Activated CD8-positive, alpha-beta memory T cell treated with anti-CD3 and anti-CD28 coated beads for 1 hour (primary cell): ENCODE measurements at places on chromosomes 6 and 20.

GRCh38 chr6:142918339-142919042 lies 26.5 kb downstream of the HIVEP2 start:
- DNase-seq, result no peak

DNA sequence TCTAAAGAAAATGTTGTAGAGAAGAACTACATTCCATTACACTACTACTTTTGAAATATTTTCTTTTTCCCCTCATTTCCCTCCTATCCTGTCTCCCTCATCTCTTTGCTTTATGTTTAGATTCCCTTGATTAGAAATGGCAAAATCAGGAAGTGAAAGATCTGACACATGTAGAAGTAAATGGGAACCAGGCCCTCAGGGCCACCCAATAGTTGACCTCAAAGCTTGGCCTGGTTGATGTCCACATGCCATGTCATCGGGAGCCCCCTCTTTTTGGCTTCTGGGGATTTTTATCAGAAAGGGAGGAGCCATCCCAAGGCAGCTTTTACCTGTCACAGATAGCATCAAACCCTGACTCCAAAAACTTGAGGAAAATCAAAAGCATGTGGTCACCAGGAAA lies 168.3 kb upstream of the ECI2 start:
- DNase-seq, result no peak

DNA sequence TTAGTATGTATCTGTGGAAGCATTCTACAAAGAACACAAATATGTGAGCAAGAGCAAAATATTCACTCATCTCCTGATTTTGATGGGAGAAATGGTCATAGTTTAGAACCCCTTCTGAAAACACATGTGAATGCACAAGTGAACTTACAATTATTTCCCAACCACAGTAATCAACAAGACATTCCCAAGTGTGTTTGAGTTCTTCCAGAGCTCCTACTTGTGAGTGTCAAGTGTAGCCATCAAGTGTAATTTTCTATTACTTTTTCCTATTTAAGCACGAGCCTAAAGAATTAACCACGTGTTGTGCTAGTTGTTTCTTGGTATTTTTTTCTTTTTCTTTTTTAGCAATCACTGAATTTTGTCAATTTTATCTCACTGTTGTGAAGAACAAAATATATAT lies 402.3 kb downstream of the NKAIN2 start:
- DNase-seq, result no peak

GRCh38 chr6:167548451-167548850 lies 223.6 kb downstream of the TTLL2 start:
- no peak for DNase-seq

DNA sequence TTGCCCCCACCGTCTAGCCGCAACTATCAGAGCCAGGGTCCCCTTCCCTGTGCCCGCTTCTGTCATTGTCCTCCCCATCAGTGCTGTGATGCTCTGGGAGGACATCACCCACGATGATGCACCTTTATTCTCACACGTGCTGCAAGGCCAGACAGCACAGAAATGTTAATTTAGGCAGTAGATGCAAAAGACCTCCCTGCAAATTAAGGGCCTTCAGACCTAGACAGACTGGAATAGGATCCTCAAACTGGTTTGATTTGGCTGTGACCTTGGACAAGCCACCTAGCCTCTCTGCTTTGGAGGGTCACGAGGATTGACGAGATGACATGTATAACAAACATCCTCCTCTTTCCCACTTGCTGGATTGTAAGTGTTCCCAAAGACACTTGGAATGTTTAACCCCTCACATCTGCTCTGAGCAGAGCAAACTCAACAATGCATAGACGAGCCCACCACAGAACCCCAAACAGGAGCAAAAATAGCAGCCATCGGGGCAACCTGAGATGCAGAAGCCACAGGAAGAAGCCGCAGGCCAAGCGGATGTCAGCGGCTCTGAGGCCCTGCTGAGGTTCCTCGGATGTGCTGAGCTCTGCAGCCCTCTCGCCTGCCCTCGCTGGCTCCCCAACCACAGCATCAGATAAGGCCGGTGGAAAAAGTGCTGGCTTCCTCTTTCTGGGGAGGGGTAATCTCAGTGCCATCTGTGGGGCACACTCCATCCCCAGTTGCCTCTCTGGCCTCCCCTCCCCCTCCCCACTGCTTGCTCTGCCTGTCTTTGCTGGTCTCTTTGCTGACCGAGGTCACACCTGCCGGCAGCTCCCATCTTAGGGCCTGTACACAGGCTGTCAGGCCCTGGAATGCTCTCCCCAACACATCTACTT lies 35.3 kb downstream of the TOX2 start:
- DNase-seq, result peak; percentile 29

- DNase-seq, result no peak
Measured at GRCh38 chr6:116265041-116265829, 11.4 kb upstream of the TSPYL4 start.

GRCh38 chr6:41451039-41451438 lies 95.1 kb upstream of the FOXP4 start:
- DNase-seq, result no peak
